ENCODE measurements at places on chromosomes 5 and 9.
A peak's percentile ranks its signal among the peaks of the same experiment; 100 is the strongest.

GRCh38 chr9:121451586-121451985, 48.1 kb downstream of the GGTA1 start:
- no peak for DNase-seq

GRCh38 chr9:125407974-125408900, 146.6 kb downstream of the GAPVD1 start:
- peak; percentile 76 for DNase-seq

- no peak for DNase-seq
Measured at GRCh38 chr5:158752656-158752973, 347.1 kb downstream of the EBF1 start.

- peak; percentile 24 for DNase-seq
Measured at GRCh38 chr5:75337366-75338021, 474 bp downstream of the HMGCR start.

DNA sequence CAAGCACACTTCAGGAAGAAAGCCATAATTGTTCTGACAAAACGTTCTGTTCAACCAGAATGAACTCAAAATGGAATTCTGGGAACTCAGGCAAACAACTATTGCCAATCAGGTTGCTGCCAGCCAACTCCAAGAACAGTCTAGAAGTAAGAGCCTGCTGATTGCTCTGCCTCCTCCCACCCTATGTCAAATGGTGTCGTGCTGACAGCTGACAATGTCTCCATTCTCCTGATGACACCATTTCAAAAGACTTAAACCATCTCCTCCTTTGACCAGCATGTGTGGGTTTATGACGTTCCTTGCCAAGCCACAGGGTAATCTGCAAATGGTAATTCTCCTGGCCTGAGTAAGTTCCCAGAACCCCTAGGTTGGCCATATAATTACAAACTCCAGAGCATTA, 21.9 kb upstream of the PLIN2 start:
- DNase-seq, result no peak

DNA sequence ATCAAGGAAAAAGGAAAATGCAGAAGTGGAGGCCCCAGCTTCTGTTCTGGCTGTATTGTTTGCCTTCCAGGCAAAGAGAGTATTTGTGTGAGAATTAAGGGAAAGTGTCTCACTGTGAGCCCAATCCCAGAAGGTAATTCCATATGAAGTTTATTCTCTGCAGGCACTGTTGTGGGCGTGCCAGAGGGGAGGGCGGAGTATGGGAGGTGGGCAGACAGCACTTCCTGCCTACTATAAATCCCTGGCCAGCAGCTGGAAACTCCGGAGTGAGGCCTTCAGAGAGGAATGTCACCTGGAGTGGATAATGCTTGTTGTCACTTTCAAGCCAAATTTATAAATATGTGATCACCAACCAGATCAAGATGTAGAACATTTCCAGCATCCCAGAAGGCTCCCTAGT, 209.5 kb downstream of the ARHGAP26 start:
- no peak for DNase-seq

DNA sequence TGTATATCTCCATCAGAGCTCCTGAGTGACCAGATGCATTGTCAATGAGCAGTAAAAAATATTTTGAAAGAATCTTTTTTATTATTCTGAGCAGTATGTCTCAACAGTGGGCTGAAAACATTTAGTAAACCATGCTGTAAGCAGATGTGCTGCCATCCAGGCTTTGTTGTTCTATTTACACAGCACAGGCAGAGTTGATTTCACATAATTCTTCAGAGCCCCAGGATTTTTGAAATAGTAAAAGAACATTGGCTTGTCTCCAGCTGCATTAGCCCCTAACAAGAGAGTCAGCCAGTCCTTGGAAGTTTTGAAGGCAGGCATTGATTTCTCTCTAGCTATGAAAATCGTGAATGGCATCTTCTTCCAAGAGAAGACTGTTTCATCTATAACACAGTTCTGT, 25.2 kb upstream of the ENTREP1 start:
- DNase-seq, result no peak

DNA sequence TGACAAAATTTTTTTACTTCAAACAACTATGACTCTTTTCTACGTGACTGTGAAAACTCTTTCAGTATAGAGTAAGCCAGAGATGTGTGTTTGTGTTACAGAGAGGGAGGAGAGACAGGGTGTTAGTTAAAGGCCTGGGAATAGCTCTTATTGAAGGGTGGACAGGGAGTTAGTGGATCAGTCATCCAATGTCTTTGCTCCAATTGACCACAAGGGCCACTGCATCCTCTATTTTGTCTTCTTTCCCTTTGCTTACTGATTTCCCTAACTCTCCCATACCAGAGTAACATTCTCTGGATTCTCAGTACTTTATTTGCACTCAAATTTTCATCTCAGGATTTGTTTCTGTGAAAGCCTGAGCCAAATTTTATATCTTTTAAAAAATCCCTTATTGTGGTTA, 920.3 kb downstream of the CDH18 start:
- DNase-seq, result no peak

DNA sequence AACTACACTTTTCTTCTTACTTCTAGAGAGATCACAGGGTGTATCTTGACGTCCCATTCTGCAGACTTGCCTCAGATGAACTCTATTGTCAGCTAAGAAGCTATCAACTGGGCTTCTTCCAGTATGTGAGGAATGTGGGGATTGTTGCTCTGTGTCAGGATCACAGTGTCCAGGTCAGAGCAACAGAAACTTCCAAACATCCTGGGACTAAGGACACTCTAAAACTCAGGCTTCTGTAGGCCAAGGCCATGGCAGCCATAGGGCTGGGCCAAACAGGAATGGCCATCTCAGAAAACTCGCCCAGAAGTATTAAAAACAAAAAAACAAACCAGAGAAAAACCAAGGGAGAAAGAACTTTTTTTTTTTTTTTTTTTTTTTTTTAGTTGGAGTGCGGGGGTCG, 210.0 kb upstream of the CLINT1 start:
- no peak for DNase-seq

GRCh38 chr9:132502480-132502879, 79.9 kb upstream of the BARHL1 start:
- DNase-seq, result no peak

DNA sequence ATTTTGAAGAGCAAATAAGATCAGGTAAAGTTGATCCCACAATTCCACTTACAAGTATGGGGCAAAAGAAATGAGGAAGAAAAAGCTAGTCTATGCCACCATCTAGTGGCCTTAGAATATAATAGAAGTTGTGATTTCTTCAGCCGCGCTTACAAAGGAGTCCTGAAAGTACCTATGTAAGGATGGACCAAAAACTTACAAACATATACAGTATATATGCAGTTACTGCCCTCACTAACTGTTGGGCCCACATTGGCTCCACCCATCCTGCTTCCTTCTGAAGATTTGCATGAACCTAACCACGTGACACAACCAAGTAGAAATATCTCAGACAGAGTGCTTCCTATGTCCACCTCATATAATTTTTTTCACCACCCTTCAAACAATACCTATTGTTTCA, 11.7 kb upstream of the OR13D1 start:
- peak; percentile 39 for DNase-seq

- no peak for DNase-seq
Measured at GRCh38 chr9:125977223-125977622, 230.1 kb downstream of the PBX3 start.

DNA sequence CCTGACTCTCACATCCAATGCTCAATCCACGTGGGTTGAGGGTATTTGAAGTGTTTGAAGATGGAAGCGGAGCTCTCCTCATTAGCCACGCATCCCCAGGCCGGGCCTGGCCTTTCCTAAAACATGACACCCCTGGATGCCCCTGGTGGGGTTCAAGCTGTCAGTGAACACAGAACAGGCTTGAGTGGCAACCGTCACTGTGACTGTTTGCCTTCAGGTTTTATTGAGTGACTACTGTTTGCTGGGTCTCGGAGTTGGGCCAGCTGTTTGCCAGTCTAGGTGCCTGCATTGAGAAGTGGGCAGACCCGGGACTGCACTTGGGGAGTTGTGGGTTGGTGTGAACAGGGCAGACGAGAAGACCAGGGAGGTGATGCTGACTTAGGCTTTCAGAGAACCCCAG, 7.8 kb upstream of the OLFM1 start:
- no peak for DNase-seq

DNA sequence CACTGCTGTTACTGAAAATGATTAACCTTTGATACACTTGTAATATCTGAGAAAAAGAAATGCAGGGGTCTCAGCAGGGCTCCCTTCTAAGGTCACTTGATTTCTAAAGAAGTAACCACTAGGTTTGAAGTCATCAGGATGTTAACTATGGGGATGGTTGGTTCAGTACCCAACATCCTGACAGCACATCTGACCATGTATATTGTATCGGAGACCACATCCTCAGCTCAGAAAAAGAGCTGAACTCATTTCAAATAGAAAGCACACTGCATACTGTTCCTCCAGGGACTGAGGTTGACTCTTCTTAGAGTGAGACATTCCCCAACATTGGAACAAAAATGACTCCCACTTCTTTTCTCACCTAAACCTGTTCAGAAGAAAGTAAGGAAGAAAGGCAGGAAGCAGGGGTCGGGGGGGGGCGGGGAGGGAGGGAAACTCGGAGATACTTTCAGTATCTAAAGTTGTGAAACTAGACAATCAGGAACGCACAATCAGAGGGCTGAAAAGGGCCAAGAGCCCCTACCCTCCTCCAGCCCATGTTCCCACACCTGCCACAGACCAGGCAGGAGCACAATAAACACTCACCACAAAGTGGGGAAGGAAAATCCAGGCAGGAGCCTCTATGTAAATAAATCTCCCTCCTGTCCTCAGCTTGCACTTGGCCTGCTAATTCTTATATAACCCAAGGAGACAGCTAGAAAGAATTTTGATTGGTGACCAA, 730 bp upstream of the GZMA start:
- no peak for DNase-seq

- DNase-seq, result no peak
Measured at GRCh38 chr5:175162036-175162435, 281.9 kb downstream of the DRD1 start.

GRCh38 chr5:17766031-17766430, 131.8 kb downstream of the TAF11L14 start:
- no peak for DNase-seq

DNA sequence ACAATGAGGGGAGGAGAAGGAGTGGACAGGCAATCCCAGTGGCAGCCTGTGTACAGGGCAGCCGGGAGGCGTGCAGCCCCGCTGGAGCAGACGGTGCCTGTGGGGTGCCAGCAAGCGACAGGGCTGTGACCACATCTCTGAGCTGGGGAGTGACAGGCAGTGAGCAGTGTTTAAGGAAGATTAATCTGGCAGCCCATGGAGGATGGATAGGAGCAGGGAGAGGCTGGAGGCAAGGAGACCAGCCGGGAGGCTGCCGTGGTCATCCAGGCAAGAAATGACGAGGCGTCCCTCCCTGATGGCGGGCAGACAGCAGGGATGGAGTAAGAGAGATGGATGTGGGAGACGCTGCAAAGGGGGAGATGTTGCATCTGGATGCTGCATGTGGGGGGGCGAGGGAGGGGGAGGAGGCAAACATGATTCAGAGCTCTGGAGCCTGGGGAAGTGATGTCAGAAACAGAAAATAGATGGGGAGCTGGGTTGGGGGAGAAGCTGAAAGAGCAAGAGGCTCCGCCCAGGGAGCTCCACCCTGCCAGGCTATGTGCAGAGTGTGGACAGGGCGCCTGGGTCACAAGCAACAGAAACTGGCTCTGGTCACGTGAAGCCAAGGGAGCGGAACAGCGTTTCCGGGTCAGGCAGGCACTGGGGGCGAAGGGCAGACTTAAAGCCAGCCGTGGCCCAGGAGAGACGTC, 12.6 kb downstream of the UNC5A start:
- no peak for DNase-seq

GRCh38 chr5:153674356-153674755, 183.9 kb downstream of the GRIA1 start:
- no peak for DNase-seq

DNA sequence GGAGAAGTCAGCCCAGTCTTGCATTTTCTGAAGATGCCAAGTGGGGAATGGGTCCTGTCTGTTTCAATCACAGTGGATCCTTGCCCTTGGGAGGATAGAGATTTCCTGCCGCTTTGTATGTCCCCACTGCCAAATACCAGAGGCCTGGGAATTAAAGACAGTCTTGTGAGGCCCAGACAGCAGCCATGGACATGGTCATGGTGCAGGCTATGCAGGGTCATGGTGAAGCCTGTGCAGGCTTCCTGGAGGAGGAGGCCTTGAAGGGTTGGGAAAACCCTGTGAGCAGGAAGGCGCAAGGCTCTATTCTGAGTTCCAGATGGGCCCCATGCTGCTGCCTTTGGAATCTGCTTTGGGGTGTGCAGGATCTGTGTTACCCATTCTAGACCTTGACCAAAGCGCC, 57.3 kb upstream of the PITX1 start:
- no peak for DNase-seq

DNA sequence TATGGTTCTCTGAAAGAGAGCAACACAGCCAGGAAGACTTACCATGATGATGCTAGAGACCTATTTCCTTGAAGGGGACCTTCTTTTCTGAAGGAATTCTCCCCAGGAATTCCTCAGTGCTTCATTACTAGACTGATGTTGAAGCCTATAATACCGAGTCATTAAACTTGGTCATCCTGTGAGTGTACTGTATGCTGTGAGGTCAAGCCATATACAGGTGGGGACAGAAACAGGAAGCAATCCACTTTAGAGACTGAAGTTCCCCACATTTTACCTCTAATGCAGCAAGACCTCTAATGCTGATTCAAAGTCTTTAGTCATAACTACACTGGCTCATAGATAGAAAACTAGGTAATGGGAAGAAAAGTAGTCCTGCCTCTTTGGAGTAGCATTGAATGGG, 77.1 kb upstream of the RASEF start:
- DNase-seq, result no peak

GRCh38 chr9:110340306-110340705, 2.6 kb upstream of the TXNDC8 start:
- DNase-seq, result no peak

DNA sequence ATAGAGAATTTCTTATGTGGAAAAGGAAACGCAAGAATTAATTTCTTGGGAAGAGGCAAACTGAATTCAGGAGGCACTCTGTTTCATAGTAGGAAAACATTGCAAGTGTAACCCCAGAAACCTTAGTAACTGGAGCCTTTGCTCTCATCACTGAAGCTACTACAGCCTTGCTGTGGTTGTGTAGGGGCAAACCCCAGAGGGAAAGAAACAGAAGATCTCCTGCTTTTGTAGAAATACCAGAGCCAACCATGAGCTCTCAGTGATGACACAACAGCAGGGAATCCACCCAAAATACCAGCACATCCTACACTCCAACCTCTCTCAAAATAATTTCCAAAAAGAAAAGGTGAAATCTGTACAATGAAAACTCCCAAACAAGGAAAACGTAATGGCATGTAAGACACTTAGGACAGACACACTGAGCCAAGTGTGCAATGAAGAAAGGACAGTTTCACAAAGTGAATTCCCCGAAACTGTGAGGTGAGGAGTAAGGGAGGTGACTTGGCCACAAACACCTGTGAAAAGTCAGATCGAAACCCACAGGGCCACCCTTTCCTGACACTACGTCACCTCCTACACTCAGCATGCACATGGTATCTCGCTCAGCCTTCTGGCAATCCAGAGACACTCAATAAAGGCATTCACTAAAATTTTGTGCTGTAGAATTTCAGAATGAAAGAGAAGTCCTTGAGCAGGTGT, 8.5 kb upstream of the ACSL6 start:
- DNase-seq, result no peak

Data from renal pelvis (tissue), 12 donors.